ENCODE measurements at places on chromosomes 6 and 20.
A peak's percentile ranks its signal among the peaks of the same experiment; 100 is the strongest.

DNA sequence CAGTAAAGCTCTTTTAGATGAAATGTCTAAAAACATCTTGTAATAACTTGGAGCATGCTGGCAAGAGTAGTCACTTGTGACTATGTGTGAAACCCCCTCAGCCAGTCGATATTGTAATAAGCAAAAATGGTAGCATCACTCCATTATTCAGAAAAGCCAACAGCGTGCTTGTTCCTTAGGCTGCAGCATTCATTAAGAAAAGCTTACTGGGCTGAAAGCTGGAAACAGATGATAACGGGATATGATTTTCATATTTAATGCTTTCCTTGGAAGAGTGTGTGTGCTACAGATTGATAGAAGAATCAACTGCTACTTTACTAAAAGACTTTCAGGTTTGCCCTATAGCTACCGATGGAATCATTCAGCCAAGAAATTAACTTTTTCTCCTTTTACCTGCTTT lies 20.3 kb downstream of the KIZ start:
- DNase-seq: no peak

DNA sequence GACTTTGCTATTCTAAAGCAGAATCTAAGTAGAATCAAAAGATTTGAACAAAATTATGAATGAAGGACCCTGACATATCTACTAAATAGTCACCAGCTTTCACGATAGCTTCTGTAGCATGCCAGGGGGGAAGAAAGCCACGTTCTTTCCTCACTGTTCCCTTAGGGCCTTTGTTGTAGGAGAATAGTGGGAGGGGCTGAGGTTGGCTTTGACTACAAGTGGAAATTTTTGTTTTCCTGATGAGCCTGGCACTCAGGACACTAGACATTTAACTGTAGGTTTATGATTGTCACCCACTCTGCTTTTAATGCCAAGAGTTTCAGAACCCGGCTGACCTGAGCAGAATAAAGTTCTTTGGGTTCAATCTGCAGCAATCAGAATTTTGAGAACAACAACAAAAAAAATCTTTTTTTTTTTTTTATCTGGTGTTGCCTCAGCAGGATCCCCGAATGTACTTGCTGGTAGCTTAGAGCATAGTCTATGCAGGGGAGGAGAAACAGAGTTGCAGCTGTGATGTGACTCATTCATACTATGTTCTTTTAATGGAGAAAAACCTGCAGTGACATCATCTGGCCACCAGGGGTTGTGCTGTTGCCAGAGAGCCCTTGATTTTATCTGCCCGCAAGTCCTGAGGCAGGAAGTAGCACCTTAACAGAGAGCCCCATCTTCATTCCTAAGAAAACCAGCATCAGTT lies 38.5 kb downstream of the TPD52L1 start:
- DNase-seq: peak; percentile 76

DNA sequence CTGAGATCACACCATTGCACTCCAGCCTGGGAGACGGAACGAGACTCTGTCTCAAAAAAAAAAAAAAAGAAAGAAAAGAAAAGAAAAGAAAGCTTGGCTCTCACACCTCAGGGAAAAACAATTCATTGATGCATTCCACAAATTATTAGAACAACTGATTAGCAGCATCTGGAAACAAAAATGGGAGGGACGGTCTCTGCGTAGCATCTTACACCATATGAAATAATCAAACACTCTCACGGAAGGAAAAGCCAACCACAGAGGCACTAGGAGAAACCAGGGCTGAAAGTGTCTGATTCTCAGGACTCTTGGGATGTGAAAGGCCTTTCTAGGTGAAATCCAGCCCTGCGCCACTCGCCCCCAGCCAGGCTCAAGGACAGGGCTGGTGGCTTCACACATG lies 2.3 kb upstream of the HELZ2 start:
- no peak for DNase-seq

DNA sequence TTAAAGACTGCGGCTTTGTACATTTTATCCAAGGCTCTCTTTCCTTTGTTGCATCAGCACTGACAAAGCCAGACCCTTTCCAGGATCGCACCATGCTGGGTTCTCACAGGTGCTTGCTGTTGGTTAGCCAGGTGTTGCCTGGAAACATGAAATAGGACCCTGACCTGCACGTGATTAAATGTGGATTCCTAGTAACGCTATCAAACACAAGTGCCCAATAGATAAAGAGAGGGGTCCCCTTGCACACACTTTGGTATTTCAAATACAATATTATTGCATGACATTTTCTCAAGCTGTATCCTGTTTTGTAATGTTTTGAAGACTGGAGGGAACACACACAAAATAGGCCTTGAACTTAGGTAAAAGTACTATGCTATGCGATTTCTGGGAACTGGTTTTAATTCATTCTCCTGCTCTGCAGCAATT lies 73.3 kb downstream of the AKAP12 start:
- DNase-seq: no peak

GRCh38 chr20:17971300-17972013 lies 2.6 kb downstream of the MGME1 start:
- no peak for DNase-seq

- DNase-seq: no peak
Observed at GRCh38 chr6:122202576-122203137, 196.8 kb upstream of the HSF2 start.

GRCh38 chr6:106126482-106126881 lies 40.3 kb downstream of the PRDM1 start:
- DNase-seq: no peak

DNA sequence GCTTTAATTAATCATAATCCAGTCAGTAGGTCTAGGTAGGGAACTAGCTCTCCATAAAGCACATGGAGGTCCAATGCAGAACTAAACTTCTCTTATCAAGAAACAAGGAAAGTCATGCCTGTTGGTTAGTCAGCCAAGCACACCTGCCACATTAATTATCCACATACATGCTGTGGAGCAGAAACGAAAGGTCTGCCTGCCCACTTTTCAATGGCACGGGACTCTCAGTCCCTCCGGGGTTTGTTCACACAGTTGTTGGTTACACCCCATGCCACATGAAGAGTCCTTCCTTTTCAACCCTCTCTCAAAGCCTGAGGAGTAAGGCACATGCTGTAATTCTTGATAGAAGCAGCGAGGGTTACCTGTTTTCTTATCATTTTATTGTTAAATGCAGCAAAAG lies 1096.4 kb upstream of the MAP3K7 start:
- no peak for DNase-seq

DNA sequence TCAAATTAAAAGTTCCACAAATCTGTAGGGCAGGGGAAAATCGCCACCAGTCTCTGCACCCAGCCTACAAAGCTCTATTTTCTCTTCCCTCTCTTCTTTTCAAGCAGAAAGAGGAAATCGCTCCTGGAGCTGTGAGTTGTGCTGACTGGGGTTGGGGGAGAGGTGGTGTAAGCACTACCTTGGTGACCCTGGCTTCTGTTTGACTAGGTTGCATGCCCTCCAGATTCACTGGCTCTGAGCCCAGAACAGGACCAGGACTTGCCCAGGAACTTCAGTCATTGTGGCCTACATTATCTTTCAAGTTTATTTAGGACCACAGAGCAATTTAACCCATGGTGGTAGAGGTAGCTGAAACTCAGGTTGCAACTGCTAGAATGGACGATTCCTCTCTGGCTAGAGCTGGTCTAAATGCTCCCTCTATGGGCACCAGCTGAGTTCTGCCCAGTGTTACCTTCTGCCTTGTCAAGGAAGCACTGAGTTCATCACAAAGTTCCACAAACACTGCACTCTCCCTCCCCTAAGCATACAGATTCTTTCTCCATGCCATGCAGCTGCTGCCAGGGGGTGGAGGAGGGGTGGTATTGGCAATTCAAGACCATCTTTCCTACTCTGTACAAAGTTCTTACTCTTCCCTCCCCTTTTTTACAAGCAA lies 122.0 kb upstream of the BMP5 start:
- DNase-seq: peak; percentile 17

- DNase-seq: no peak
Observed at GRCh38 chr20:48708630-48709029, 119.2 kb downstream of the PREX1 start.

DNA sequence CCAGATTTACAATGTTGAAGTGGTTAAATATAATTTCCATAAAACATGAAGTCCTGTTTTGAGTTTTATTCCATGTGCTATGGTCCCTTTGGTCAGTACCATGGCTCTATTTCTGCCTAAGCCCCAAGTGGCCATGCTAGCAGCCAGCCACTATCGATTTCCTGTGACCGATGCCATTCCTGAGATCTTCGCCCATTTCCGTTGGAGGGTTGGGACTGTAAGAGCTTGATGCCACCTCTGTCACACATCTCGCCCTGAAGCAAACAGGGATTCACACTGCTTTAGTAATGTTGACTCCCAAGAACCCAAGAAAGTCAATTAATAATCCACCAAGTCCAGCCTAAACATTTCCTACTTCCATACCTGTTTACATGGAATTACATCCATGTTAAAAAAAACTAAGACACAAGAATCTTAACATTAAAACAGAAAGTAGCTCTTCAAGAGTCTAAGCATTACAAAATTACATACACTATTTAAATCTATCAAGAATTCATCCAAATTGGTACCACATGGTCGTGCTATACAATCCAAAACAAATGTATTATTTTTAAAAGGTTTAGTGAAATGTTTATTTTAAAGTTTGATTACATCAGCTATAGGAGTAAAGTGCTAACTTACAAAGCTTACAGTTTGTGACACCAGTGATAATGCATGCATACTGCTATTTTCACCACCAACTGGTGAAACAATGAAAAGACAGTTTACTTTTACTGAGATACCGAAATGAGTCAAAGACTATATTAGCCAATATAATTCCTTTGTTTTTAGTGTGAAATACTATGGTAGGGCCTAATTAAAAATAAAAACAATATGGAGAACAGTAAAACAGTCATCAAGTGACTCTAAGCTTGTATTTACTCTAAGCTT lies 2.5 kb downstream of the RBM39 start:
- DNase-seq: peak; percentile 46

Data from KBM-7 (cell line).